ENCODE measurements at places on chromosomes 1 and 21. TPM values are rescaled to one million over a fixed set of nuclear protein-coding genes. Genes with fewer than 3 reads are reported as not detected.
A peak's percentile ranks its signal among the peaks of the same experiment; 100 is the strongest.

- no peak overlapping the region for H3K4me3 ChIP-seq
- no peaks in the 10 kb centered on the region for H3K27me3 ChIP-seq
- H3K4me1 ChIP-seq = no peaks in the 10 kb centered on the region
- no peaks in the 10 kb centered on the region for H3K36me3 ChIP-seq
- no peak for DNase-seq
Observed at GRCh38 chr1:170864876-170865538, 70.3 kb upstream of the MROH9 start.

DNA sequence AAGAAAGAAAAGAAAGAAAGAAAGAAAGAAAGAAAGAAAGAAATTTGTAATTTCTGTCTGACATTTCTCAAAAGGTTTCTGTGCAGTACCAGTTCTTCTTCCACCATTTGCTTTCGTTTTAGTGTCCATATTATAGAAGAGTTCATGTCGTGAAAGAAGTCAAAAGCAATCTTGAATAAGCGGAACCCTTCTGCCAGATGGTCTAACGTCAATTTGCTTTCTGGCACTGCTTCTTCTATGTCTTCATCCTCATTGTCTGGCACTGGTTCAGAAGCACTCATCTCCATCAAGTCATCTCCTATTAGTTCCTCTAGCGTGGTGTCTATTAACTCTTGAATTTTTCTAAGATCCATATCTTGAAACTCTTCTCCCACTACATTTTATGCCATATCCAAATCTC is 170.0 kb upstream of the KCTD3 start:
- H3K4me1 ChIP-seq = peaks cover 3% of the 10 kb centered on the region
- DNase-seq = no peak
- no peak overlapping the region for H3K27ac ChIP-seq
- no peaks in the 10 kb centered on the region for H3K36me3 ChIP-seq
- H3K4me3 ChIP-seq = no peak overlapping the region
- no peaks in the 10 kb centered on the region for H3K27me3 ChIP-seq

GRCh38 chr1:180571832-180572636 is 13.3 kb downstream of the OVAAL start:
- no peaks in the 10 kb centered on the region for H3K36me3 ChIP-seq
- no peaks in the 10 kb centered on the region for H3K4me1 ChIP-seq
- peaks cover 70% of the 10 kb centered on the region for H3K27me3 ChIP-seq
- no peak for DNase-seq

DNA sequence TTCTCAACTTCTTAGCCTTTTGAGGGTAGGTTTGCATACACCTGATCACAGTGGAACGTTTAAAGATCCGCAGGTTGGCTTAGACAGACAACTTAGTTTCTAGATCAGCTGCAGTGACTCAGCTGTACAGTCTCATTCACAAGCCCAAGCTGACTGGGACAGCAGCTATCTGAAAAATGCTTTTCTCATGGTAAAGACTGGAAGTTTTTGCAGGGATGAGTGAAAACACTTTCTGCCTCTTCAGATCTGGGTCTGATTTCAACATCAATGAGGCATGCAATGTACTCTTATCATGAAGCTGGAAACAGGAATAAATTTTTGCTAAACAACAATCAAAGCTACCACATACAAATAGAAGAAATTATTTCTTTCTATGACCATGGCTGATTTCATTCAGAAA is 61.1 kb upstream of the PTBP2 start:
- DNase-seq = no peak
- H3K27ac ChIP-seq = no peak overlapping the region
- no peak overlapping the region for H3K4me3 ChIP-seq
- no peaks in the 10 kb centered on the region for H3K4me1 ChIP-seq

DNA sequence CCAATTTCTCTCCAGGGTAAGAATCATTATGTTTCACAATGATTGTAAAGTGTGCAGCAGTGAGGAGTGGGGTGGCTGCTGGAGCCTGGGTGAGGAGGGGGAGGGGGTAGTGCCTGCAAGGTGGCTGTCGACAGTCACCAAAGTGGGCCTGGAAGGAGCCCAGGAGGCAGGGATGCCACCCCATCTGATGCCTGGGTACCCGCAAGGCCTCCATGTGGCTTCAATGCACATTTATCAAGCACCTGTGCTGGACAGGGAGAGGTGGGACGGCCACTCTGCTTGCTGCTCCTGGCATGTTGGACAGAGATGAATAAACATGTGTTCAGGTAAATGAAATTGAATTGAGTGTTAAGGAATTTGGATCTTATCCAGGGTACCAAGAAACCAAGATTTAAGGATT is 78.8 kb upstream of the DISP3 start:
- H3K27me3 ChIP-seq = no peaks in the 10 kb centered on the region
- H3K27ac ChIP-seq = no peak overlapping the region
- no peaks in the 10 kb centered on the region for H3K36me3 ChIP-seq
- H3K4me1 ChIP-seq = no peaks in the 10 kb centered on the region
- no peak for DNase-seq
- H3K4me3 ChIP-seq = no peak overlapping the region

DNA sequence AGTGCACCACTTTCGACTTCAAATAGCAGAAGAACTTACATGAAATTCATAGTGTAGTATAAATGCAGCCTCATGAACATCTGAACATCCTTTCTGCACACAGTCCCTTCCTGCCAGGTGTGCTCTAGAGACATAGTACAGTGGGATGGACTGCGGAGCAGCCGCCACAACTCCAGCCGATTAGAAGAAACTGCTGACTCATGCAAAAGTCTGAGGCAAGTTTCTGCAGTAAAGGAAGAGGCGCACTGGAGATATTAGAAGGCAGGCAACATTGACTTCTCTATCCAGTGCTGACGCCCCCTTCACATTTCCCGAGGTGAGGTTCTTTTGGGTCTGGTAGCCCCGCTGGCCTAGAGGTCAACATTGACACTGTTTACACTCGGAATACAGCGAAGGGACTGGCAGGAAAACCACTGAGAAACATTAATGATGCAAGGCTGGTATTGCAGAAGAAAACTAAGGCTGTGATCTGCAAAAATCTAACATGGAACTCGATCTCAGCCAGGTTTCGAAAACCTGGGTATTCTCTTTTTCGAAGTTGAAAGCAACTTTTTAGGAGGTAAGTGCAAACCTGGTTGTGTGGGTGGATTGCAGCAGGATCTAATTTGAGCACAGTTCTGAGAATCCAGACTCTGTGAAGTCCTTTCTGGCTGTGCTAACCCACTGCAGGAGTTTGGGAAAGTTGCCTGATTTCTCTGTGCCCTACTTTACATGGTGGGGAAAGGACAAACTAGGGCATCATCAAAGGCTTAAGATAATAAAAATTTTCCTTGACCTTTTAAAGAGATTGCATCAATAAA is 90.7 kb downstream of the CDC7 start:
- no peak overlapping the region for H3K27ac ChIP-seq
- DNase-seq = peak; percentile 32
- H3K36me3 ChIP-seq = no peaks in the 10 kb centered on the region
- no peaks in the 10 kb centered on the region for H3K27me3 ChIP-seq

DNA sequence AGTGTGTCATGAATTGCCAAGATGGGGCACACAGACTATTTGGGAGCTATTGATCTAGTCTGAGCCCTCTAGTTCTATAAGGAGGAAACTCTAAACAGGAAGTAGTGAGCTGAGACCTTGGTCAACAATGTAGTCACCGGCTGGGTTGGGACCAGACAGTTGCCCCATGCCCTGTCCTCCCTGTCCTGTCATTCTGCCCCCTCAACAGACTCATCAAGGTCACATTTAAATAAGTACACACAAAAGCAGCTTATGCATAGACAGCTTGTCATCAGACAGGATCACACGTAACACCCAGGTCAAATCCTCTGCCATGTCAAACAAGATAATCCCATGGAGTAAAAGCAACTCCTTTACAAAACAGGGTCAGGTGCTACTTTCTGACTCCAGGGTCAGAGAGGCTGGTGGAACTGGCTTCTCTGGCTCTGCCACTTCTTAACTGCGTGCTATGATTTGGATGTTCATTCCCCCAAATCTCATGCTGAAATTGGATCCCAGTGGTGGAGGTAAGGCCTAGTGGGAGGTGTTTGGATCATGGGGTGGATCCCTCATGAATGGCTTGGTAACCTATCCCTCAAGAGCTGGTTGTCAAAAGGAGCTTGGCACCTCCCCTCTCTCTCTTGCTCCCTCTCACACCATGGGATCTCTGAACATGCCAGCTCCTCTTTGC is 128.9 kb downstream of the HIVEP3 start:
- no peaks in the 10 kb centered on the region for H3K4me1 ChIP-seq
- H3K27ac ChIP-seq = no peak overlapping the region
- no peaks in the 10 kb centered on the region for H3K36me3 ChIP-seq
- H3K27me3 ChIP-seq = no peaks in the 10 kb centered on the region

DNA sequence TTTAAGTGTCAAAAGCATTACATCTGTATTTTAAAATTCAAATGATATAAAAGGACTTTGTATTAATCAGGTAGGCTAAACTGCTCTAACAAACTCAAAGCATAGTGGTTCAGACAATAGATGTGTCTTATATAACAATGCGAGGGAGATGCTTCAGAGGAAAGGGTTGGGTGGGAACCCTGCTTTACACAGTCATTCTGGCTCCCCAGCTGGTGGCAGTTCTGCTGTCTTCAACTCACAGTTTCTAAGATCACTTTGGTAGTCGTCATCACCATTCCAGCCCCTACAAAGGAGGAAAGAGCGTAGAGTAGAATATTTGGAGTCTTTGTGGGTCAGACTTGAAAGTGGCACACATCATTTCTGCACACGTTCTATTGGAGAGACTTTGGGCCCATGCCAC is 4.2 kb downstream of the PTGFRN start:
- H3K4me1 ChIP-seq = peaks cover 11% of the 10 kb centered on the region
- H3K4me3 ChIP-seq = no peak overlapping the region
- no peak for DNase-seq
- H3K36me3 ChIP-seq = peaks cover 5% of the 10 kb centered on the region
- no peaks in the 10 kb centered on the region for H3K27me3 ChIP-seq
- no peak overlapping the region for H3K27ac ChIP-seq

DNA sequence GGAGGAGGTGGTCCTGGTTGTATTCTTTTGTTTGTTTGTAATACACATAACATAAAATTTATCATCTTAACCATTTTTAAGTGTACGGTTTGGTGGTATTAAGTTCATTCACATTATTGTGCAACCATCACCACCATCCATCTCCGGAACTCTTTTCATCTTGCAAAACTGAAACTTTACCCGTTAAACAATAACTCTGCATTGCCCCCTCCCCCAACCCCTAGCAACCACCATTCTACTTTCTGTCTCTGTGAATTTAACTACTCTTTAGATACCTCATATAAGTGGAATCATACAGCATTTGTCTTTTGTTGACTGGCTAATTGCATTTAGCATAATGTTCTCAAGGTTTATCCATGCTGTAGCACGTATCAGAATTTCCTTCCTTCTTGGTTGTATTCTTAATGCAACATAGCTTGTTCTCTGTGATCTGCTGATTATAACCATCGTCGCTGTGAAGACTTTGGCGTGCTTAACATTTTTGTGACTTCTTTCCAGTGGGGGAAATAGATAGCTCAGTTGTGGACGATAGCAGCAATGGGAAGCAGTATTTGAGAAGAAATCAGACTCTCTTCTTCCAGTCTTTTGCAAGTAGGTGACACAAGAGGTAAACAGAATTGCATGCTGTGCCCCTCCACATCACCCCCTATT is 117.5 kb upstream of the HOOK1 start:
- H3K4me1 ChIP-seq = no peaks in the 10 kb centered on the region
- no peaks in the 10 kb centered on the region for H3K27me3 ChIP-seq
- no peak overlapping the region for H3K27ac ChIP-seq
- H3K4me3 ChIP-seq = no peak overlapping the region

DNA sequence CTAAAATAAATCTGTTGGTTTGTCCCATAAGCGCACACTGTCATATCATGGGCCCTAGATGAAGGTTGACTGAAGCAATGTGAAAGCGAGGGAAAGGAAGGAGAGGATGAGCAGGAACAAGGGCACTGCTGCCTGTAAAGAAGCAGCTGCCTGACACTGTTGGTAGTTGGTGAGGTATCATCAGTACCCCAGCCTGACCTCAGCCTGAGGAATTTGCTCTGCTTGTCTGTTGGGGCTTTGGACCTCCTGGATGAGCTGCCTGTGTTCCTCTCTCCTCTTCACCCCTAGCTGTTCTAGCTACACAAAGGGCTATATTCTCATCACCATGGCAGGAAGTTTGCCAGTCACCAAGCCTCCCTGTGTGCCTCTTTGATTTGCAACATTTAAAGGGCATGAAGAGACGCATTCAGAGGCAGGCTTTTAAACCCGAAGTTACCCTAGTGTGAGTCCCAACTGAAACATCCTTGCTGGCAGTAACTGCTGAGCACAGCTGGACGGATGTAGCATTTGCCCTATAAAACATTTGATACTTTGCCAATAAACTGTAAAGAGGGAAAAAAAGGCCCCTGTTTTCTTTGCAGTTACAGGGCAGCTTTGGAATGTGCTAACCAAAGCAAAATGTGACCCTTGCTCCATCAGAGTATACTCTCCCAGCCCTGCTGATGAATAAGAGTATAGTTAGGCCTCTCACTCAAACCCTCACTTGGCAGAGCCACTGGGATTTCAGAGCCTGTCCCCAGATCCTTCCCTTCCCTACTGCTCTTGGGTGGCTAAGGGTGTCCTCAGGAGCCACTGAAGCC is 22.2 kb upstream of the SPATA6 start:
- H3K27me3 ChIP-seq = peaks cover 4% of the 10 kb centered on the region
- DNase-seq = peak; percentile 48
- H3K36me3 ChIP-seq = no peaks in the 10 kb centered on the region
- no peak overlapping the region for H3K4me3 ChIP-seq
- peaks cover 6% of the 10 kb centered on the region for H3K4me1 ChIP-seq

NHLH2 gene
- total RNA-seq = 1.4 TPM

PAQR6 gene
- 18.5 TPM for total RNA-seq

NUAK2 gene
- 13.4 TPM for total RNA-seq

AIM2 gene
- total RNA-seq = 2.6 TPM

AMPD1 gene
- not detected for total RNA-seq

ADAMTS4 gene
- 9.6 TPM for total RNA-seq

KRTAP10-8 gene
- total RNA-seq = not detected

KIF26B gene
- 12.3 TPM for total RNA-seq

Data from endodermal cell (in vitro differentiated cells).